ENCODE measurements at places on chromosomes 13 and 19. TPM values are rescaled to one million over a fixed set of nuclear protein-coding genes. Genes with fewer than 3 reads are reported as not detected.

- H3K27ac ChIP-seq = peak within 1 kb of the TSS; percentile 50
- peak within 1 kb of the TSS; percentile 60 for H3K4me3 ChIP-seq
- H3K4me1 ChIP-seq = peaks cover 20% of the 10 kb centered on the region
- no peaks in the 10 kb centered on the region for H3K36me3 ChIP-seq
- DNase-seq = no peak
Measured at GRCh38 chr19:5804516-5805461, at the start of gene NRTN. Gene NRTN (plus strand): TSS chr19:5805067. CDS start chr19:5824166, 19,099 bp downstream.

GRCh38 chr19:12721656-12722565 lies 1.8 kb downstream of the TNPO2 start:
- peak overlapping the region; percentile 99 for H3K27ac ChIP-seq
- peaks cover 27% of the 10 kb centered on the region for H3K4me1 ChIP-seq
- peaks cover 5% of the 10 kb centered on the region for H3K36me3 ChIP-seq
- DNase-seq = peak; percentile 77

DNA sequence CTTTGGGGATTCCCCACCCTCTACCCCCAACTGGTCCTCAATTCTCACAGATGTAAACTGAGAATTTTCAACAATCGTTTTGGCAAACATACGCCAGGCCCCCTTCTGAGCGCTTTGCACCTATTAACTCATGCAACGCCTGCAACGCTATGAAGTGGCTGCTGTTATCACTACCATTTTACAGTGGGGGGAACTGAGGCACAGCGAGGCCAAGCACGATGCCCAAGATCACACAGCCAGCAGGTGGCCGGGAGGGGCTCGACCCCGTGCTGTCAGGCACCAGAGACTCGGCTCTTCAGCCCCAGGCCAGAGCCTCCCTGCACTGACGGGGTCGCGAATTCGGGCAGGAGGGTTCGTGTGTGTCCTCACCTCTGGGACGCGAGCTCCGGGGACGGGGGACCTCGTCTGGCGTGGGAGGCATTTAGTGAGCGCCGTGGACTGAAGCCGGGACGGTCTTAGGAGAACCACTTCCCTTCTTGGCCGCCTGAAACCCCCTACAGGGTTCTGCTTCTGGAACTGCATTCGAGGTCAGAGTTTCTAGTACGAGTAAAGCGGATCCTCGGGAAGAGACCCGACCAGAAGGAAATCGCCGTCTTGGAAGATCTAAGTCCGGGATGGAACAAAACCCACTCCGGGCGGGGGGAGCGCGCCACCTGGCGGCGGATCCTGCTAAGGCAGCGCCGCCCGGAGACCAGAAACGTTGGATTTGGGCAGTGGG lies 21.0 kb downstream of the ZNF114 start:
- peaks cover 3% of the 10 kb centered on the region for H3K27me3 ChIP-seq
- peak overlapping the region; percentile 73 for H3K4me3 ChIP-seq
- peaks cover 8% of the 10 kb centered on the region for H3K4me1 ChIP-seq
- DNase-seq = peak; percentile 71
- peaks cover 18% of the 10 kb centered on the region for H3K36me3 ChIP-seq

DNA sequence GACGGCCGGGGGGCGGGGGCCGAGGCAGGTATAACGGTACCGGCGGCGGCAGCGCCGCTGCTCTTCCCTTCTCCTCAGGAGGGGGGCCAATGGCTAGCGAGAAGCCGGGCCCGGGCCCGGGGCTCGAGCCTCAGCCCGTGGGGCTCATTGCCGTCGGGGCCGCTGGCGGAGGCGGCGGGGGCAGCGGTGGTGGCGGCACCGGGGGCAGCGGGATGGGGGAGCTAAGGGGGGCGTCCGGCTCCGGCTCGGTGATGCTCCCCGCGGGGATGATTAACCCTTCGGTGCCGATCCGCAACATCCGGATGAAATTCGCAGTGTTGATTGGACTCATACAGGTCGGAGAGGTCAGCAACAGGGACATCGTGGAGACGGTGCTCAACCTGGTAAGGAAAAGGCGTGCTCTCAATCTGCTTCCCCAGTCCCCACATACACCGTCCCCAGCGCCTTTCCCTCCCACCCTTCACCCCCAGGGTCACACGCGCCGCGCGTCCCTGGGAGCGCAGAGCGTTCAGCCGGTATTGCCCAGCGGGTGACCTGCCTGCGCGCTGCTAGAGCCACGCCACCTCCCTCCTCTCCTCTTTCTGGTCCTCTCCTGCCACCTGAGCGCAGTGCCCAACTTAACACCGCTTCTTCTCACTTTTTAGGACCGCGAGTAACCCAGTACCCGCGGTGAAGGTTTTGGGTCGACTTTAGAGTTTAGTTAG lies 814 bp downstream of the NBEA start:
- peak overlapping the region; percentile 86 for H3K4me3 ChIP-seq
- peak overlapping the region; percentile 76 for H3K27ac ChIP-seq
- no peaks in the 10 kb centered on the region for H3K36me3 ChIP-seq
- H3K4me1 ChIP-seq = peaks cover 30% of the 10 kb centered on the region
- DNase-seq = no peak

DNA sequence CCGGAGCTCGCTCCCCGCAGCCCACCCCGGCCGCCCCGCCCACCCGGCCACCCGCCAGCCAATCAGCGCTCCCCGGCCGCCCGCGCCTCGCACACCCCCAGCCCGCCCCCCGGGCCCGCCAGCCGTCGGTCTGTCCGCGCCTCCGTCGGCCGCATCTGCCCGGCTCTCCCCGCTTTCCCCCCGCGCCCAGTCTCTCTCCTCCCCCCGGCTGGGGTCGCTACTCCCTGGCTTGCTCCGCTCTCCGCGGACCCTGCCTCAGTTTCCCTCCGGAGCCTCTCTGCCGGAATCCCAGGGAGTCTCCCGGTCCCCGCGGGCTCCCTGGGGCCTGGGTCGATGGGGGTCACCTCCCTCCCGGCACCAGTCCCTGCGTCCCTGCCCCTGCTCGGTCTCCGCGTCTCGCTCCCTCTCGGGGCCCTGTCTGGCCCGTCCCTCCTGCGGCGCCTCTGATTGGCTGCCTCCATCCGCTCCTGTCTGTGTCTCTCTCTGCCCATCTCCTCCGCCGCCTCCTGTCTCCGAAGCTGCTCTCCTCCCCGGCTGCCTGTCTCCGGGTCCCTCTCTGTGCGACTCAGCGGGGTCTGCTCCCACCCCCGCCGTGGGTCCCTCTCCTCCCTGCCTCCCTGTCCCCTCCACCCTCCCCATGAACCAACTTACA lies 484 bp downstream of the IL11 start:
- peaks cover 2% of the 10 kb centered on the region for H3K36me3 ChIP-seq
- no peak for DNase-seq
- peaks cover 32% of the 10 kb centered on the region for H3K4me1 ChIP-seq
- peak overlapping the region; percentile 72 for H3K4me3 ChIP-seq
- peak overlapping the region; percentile 81 for H3K27ac ChIP-seq
- H3K27me3 ChIP-seq = peaks cover 39% of the 10 kb centered on the region

GRCh38 chr13:97107815-97108529 lies 113.7 kb upstream of the OXGR1 start:
- no peaks in the 10 kb centered on the region for H3K36me3 ChIP-seq
- H3K27ac ChIP-seq = no peak overlapping the region
- peaks cover 38% of the 10 kb centered on the region for H3K4me1 ChIP-seq
- DNase-seq = no peak
- no peak overlapping the region for H3K4me3 ChIP-seq

- peaks cover 35% of the 10 kb centered on the region for H3K27me3 ChIP-seq
- no peaks in the 10 kb centered on the region for H3K36me3 ChIP-seq
- H3K4me1 ChIP-seq = peaks cover 13% of the 10 kb centered on the region
- no peak for DNase-seq
- peak overlapping the region; percentile 43 for H3K27ac ChIP-seq
Measured at GRCh38 chr19:1065606-1066109, 1.3 kb upstream of the ARHGAP45 start.

Gene EMP3
- 57.3 TPM for total RNA-seq

Gene SIGLEC6
- not detected for total RNA-seq

Gene EDDM13
- not detected for total RNA-seq

Measured in mesothelial cell of epicardium (in vitro differentiated cells).